ENCODE measurements at places on chromosomes 3 and 15.

GRCh38 chr3:61683549-61684236 is 122.3 kb downstream of the PTPRG start:
- DNase-seq: no peak

DNA sequence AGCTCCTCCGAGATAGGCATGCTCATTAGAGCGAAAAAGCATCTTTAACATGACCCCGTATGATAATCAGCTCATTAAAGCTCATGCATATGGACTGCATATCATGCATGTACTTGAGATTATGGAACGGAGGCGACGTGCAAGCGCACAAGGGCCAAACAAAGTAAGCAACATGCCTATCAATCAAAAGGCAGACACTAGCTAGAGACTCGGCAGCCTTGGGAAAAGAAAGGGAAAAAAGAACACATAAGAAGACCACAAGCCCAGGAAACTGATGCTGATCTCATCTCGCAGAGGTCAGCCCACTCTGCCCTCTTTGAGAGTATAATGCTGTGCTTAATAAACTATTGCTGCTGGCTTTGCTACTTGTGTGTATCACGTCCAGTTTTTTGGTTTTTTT is 2.6 kb upstream of the ACOX2 start:
- DNase-seq: no peak

DNA sequence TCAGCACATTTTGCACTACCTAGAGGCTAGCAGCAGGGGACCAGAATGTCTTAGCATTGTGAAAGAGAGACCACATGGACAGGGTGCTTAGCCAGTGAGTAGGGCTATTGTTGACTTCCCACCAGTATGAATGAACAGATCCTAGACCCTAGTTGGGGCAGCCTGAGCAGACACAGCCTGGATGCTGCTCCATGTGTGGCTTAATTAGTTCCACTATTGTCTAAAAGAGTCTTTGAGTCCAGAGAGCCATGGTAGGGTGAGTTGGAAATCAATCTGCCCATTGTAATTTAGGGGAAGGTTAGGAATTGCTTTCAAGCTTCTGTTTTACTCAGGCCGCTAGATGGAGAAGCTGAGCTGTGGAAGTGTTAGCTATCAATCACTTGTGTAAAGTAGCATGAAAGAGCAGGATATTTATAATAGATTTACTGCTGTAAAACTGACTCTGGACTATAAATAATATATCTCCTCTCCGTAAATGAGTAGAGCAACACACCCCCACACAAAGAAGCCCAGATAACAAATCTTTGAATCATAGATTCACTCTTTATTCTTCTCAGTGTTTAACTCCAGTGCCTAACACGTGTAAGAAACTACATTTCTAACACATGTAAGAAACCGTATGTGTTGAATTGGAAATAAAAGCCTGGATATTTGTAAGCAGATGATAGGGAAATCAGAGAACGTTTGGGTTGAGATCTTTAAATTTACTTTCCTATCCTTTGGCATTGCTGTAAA is 4.1 kb upstream of the GCSAM start:
- no peak for DNase-seq

GRCh38 chr3:65713016-65713415 is 325.7 kb downstream of the MAGI1 start:
- DNase-seq: no peak

DNA sequence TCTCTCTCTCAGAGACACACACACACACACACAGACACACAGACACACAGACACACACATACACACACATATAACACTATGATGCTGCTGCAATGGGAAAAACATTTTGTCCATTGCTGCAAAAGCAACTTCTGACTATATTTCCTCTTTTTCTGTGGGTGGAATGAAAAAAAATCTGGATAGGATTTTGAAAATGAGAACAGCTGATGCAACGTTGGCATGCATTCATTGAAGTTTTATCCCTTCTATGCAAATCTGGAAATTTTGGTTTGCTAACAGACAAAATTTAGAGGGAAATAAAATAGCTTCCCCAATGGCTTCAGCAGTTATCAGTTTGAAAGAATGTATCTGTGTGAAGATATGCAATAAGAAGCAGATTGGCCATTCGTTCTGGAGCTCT is 763.4 kb upstream of the GRM7 start:
- DNase-seq: no peak

GRCh38 chr3:184639351-184639750 is 72.5 kb downstream of the MAGEF1 start:
- no peak for DNase-seq

GRCh38 chr3:128143496-128143895 is 9.8 kb upstream of the EEFSEC start:
- no peak for DNase-seq

- DNase-seq: no peak
Measured at GRCh38 chr3:133135306-133135705, 97.1 kb downstream of the TMEM108 start.

DNA sequence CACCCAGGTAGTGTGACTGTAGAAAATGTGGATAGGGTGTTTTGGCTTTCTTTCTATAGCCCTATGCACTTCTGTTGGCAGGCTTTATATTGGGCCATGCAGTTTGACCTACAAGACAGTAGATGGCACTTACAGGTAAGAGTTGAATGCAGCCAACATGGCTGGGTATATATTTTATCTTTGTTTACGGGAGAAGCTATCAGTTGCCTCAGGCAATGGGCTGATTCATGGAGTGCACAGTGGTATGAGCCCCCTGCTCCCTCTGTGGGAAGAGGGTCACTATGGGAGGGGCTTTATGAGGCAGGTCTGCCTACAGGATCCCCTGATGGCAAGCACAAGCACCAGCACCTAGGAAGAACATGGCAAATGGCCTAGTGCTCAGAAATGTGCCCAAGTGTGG is 301.2 kb upstream of the CDIN1 start:
- no peak for DNase-seq

DNA sequence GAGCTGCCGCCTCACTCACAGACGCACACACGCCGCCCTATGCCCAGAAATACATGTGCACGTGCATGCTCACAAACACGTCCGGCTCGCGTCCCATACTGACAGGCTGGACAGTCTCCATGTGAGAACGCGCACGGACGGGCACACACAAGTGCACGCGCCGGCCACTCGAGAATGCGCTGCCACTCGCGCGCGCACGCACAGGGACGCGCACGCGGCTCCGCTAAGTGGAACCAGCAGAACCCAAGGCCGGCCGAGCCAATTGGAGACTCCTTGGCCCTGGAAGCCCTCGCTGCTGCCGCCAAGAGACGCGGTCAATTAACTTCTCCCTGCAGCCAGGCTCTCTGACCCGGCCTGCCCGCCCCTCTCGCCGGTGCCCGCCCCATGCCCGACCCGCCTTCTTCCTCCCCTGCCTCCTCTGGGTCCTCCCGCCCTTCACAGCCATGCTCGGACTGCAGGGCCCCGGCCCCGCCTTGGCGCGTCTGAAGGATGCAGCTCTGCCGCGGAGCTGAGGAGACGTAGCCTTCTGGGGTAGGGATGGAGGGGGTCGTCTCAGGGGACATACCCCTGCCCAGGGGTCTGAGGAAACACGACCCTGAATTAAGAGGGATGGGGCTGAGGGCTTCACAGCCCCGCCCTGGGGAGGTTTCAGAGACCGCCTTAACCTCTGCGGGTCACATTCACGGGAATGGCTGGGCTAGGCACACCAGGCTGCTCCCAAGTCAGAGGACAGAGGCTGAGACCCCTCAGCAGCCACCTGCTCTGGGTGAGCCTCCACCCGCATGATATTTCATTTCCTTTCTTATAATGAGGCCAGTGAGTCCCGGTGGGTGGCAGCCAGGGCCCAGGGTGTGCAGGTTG is 15.0 kb downstream of the PTH1R start:
- no peak for DNase-seq

- DNase-seq: no peak
Measured at GRCh38 chr15:40623361-40623760, 29.3 kb downstream of the KNL1 start.

DNA sequence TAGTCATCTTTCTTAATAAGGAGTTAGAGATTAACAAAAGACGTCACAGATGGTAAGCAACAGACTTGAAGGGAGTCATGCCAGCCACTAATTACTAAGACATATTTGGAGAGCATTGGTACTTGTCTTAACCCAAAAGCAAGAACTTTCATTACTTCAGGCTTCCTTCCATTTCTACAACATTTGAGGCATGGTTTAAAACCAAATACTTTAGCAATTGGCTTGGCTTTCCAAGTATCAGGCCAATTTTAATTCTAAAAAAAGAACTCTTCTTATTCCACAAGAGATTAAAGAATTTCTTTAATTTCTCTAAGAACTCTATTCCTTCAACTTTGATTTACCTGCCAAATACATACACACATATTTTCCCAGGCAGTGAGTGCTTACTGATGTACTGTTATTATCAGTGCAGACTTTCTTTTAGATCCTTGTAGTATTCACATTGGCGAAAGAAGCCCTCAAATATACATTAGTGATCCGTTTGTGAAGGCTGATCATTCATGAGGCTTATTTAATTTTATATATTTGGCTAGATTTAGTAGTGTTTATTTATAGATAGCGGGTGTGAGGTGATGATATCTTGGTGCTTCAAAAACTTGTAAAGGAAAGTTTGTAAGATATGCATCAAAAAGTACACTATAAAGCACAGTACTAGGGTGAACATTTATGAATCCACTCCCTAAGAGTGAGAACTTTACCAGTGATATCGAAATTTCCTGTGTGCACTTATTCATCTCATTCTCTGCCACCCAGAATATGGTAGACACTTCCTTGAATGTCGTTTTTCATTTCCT is 229.2 kb downstream of the MFSD1 start:
- no peak for DNase-seq

DNA sequence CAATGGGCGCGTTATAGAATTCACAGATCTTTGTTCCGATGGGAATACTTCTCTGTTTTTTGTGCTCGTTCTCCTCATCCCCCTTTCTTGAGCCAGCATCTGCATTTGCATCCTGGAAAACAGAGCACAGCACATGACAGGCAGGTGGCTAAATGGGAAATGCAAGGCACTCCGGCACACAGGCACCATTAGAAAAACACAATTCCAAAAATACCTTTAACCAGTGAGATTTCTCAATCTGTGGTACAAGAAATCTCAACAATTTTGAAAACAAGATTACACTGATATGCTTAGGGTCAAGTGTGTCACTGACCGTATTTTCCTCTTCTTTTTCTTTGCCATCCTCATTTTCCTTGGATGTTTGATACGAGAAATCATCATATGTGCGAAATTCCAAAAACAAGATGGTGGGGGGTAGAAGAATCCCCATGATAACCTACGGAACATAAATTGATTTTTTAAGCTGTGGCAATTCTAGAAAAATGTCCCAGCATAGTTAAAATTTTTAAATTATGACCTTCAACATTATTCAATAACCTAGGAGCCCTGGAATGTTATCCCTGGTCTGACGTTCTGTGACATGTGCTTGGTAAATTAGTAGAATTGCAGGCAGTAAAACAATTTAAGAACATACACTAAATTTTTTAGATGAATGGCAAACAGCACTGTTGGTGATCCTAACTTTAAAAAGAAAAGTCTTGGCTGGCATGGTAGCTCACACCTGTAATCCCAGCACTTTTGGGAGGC is 46.5 kb upstream of the MTMR10 start:
- no peak for DNase-seq

DNA sequence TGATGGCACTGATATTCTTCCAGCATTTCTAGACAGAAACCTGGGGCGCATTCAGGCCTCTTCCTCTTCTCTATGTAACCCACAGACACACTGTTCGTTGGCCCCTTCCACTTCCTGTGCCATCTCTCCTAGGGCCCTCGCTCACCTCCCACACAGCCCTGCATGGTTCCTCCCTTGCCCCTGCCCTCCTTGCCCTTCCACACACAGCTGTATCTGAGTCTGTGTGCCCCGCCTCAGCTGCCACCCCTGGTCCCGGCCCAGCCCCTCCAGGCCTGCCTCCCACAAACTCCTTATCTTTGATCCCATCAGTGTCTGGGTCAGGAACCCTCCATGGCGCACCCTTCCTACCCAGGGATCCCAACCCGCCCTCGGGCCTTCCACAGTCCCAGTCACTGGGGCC is 37.9 kb downstream of the RAB6B start:
- no peak for DNase-seq

- peak; percentile 43 for DNase-seq
Measured at GRCh38 chr3:188788621-188789081, 383.1 kb upstream of the TPRG1 start.

DNA sequence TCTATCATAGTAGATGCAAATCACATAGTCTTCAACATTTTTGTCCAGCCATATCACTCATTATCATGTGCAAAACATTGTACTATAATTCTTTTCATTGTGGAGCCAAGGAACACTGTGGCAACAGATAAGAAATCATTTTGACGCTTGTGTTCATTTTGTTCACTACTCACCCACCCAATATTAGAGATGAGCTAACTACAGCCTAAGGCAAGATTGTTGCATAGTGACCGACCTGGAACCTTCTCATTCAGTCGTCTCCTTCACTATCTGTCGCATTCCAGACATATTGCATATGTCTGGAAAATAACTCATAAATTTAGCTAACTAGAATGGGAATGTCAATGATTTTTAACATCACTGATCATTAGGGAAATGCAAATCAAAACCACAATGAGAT is 270.3 kb downstream of the CGGBP1 start:
- no peak for DNase-seq

- no peak for DNase-seq
Measured at GRCh38 chr3:172153335-172153861, 114.0 kb downstream of the FNDC3B start.

DNA sequence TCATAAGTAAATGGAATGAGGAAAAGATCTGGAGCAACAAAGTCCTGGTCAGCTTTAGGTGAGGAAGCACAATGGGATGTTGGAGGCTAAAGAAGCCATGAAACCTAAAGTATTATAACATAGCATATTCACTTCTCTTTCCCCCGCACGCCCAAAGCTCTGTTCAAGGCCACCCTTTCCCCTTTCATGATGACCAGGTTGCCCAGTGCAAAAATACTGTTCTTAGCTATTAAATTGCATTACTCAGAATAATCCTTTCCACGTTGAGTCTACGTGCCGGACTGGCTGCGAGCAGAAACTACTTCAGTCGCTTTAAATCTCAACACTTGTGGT is 589 bp upstream of the MAPKBP1 start:
- DNase-seq: no peak

DNA sequence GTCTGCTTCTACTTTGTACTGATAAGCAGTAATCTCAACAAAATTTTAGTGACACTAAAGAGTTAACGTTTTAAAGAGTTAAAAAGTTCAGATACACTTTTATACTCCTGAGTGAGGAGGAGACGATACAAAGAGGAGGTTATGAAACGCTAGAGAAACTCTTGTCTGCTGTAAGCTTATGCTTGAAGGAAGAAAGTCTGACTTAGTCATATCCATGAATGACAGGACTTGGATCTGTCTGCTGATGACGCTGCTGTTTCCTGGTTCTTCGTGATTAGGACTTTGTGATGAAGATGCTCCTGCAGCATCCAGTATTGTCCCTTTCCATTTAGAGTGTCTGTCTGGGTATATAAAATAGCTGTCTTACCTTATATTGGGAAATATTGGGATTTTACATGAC is 15.8 kb downstream of the TCF12 start:
- DNase-seq: no peak

DNA sequence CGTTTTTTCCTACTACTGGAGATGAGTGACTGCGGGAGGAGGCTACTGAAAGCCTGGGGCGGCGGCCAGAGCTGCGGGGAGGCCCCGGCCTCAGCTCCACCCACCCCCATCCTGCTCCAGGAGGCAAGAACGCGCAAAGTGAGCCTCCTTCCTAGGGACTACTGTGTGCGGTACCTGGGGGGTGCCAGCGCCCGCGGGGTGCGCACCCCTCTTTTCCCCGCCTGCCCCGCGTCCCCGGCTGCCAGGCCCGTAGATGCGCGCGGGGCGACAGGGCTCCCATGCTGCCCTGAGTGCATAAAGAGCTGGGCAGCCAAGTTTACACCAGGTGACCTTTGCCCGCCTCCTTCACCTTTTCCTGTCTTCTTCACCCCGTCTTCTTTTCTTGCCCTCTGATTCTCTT is 2.5 kb upstream of the USF3 start:
- DNase-seq: no peak

GRCh38 chr3:72629191-72629631 is 219.0 kb downstream of the SHQ1 start:
- no peak for DNase-seq

Measured in central memory CD4-positive, alpha-beta T cell (primary cell).